LHCN-M2 (cell line): ENCODE measurements at places on chromosomes 3 and 15. TPM values are rescaled to one million over a fixed set of nuclear protein-coding genes. Genes with fewer than 3 reads are reported as not detected.

GRCh38 chr3:122931636-122932035 lies 95.9 kb downstream of the SEMA5B start:
- DNase-seq: no peak

GRCh38 chr15:29003191-29003839 lies 117.5 kb downstream of the APBA2 start:
- DNase-seq: no peak

- no peak for DNase-seq
Measured at GRCh38 chr3:32840086-32840841, 22.5 kb downstream of the TRIM71 start.

DNA sequence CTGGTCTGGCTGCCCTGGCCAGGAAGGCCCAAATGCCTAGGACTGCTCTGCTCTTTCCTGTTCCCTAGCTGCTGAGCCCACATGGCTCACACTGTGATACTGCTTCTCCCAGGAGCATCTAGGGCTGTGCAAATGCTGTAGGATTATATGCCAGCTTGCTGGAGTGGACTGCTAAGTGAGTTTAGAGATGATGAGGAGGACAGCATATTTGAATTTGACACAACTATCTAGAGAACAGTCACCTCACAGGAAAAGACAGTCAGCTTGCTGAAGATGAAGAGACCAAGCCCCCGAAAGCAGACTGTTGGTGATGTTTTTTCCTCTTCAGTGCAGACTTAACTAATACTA lies 39.2 kb downstream of the CLEC3B start:
- DNase-seq: no peak

Gene SAMMSON
- not detected in 2 replicates for total RNA-seq

Gene SPINK8
- total RNA-seq: not detected in 2 replicates
